ENCODE measurements at places on chromosomes 5 and 9.

- no peak for DNase-seq
Measured at GRCh38 chr9:78158286-78158685, 77.6 kb upstream of the CEP78 start.

- no peak for DNase-seq
Measured at GRCh38 chr5:59301727-59302126, 591.8 kb downstream of the PDE4D start.

- DNase-seq = no peak
Measured at GRCh38 chr9:136844761-136845464, 2.6 kb downstream of the AJM1 start.

DNA sequence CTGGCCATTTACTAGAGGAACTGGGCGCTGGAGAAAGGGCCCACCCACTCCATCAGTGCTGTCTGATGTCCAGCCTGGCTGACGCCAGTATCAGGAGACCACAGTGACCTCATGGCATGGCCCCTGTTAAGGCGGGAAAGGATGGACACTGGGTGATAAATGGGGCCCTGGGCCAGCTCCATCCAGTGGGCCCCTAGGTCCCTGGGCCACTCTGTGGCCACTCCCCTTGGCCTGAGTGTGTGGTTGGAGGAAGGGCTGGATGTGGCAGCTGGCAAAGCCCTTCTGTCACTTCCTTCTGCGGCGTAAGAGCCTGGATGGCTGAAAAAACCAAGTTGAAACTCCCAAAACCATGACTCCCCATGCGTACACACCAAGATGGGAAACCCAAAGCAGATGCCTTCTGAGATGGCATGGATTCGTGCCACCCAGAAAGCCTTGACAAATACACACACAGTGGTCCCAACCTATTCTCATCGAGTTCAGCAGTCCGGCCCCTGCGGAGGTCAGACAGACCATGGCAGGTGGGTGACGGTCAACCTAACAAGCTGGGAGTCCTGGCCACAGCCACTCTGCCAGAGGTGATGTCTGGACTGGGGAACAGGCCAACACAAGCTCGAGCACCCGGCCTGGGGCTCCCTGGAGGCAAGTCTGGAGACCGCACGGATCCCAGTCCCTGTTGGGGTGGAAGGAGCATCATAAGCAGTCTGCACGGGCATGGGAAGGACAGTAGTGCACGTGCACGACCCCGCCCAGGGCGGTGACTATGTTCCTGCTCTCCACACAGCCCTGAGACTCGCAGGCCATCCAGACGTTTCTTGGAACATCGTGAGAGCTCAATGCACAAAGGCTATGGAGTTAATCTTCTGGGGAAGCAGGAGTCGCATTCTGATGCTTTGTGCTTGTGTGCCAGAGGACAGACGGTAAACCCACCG lies 45.2 kb upstream of the NOTCH1 start:
- no peak for DNase-seq

DNA sequence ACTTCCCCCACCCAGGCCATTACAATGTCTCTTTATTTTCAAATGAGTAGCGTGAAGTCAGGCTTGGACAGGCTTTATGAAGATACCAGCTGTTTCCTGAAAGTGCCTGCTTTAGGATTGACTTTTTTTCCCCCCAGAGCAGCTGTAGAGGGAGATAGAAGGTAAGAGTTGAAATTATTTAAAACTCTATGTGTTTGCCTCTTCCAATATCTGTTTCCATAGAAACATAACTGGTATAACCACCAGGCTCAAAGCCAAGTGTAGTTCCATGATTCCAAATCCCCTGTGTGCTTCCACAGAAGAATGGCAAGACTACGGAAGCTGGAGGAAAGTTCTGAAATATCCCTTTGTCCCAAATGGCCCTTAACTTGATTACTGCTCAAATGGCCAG lies 87.4 kb upstream of the TBC1D2 start:
- DNase-seq = no peak

GRCh38 chr9:3136230-3136629 lies 292.3 kb upstream of the PUM3 start:
- no peak for DNase-seq

- DNase-seq = no peak
Measured at GRCh38 chr5:61878471-61878870, 427.5 kb upstream of the KIF2A start.

- DNase-seq = no peak
Measured at GRCh38 chr5:121988488-121988887, 26.7 kb downstream of the SRFBP1 start.

GRCh38 chr5:111530298-111530740 lies 18.0 kb upstream of the STARD4 start:
- DNase-seq = no peak

GRCh38 chr9:37468620-37469019 lies 3.4 kb upstream of the ZBTB5 start:
- DNase-seq = no peak

DNA sequence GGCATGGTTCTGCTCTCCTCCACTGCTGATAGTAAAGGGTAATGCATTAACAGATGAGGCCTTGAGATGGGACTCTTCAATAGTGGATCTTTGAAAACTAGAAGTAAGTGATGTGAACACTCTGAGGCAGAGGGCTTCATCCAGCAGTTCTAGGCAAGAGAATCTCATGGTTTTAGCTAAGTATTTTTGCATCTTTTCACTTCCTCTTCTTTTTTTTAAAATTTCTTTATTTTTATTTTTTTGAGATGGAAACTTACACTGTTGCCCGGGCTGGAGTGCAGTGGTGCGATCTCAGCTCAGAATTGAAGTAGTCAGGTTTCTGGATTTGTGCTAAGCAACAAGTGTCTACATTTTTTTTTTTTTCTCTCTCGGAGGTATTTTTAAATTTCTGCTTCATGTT lies 101.9 kb downstream of the MTRR start:
- DNase-seq = no peak

DNA sequence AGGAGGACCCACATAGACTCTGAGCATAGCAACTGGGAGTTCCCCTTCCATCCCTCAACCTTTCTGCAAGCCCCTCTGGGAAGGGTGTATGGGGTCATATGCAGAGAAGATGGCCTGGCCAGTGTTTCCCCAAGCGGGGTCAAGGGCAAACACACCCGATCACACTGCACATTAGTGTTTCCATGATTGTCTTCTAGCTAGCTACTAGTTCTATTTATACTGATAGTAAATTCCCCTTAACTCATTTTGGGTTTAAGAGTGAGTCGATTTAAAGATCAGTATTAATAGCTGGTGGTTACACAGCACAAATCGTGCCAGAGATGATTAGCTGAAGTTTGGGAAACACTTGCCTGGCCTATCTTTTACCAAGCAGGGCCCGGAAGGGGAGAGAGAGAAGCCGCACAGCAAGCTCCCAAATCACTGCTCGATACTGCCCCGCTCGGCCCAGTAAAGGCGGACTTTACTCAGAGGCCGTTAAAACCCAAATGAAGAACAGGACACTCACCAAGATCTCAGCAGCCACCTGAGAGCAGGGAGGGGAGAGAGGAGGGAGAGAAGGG lies 29.4 kb upstream of the TNIP1 start:
- DNase-seq = no peak

DNA sequence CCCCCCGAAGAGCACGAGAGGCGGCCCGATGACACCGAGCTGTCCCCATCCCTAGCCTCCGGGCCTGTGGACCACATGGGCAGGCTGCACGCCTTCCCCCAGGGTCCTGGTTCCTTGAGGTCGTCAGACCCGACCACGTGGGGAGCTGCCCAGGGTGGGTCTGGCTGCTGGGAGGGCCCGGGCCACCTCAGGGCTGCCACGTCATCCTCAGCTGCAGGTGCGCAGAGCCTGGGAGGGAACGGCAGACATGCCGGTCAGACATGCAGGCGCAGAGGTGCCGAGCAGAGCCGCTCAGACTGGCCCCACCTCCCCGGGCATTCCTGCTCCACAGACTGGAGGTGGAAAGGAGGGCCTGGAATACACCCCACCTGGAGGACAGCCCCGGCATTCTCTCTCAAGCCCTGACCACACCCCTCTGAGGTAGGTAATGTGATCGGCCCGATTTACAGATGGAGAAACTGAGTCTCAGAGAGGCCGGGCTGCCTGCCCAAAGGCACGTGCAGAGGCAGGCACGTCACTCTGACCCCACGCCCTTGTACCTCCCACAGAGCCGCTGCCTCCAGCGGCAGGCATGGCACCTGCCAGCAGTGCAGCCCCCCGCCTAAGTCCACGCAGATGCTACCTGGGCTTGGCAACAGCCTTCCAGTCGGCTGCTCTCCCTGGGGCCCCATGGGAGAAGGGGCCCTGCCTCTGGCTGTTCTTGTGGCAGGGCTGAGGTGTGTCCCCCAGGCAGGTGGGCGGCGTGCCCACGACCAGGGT lies 649 bp downstream of the CCDC187 start:
- no peak for DNase-seq

Data from NCI-H146 (cell line).